ENCODE measurements at places on chromosomes 3 and 15.

- DNase-seq = no peak
Measured at GRCh38 chr15:77749236-77749997, 116.7 kb upstream of the LINGO1 start.

- no peak for DNase-seq
Measured at GRCh38 chr3:34312684-34313083, 514.3 kb downstream of the PDCD6IP start.

- DNase-seq = peak; percentile 50
Measured at GRCh38 chr3:130093741-130094391, 12.2 kb downstream of the ALG1L2 start.

- DNase-seq = no peak
Measured at GRCh38 chr15:38271895-38272294, 19.3 kb downstream of the SPRED1 start.

DNA sequence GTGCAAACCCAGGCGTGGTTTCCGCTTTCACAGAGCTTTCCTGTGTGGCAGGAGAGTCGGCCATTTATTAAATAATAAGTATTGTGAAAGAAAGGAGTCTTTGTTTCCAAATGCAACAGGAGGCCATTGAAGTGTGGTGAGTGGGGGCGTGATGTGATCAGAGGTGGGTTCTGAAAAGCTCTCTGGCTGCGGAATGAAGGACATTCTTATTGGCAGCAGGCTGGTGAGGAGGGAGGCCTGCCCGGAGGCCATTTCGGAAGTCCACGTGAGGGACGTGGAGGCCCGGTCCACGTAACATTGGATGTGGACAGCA, 11.1 kb downstream of the ARNT2 start:
- DNase-seq = no peak

- DNase-seq = peak; percentile 42
Measured at GRCh38 chr15:29570948-29571791, 251.1 kb downstream of the TJP1 start.

GRCh38 chr15:80966431-80967197, 23.0 kb downstream of the MESD start:
- DNase-seq = no peak

GRCh38 chr3:81434161-81434560, 327.3 kb downstream of the GBE1 start:
- no peak for DNase-seq

- DNase-seq = no peak
Measured at GRCh38 chr3:37723585-37723984, 138.1 kb upstream of the CTDSPL start.

GRCh38 chr3:106711650-106712049, 665.6 kb upstream of the CCDC54 start:
- no peak for DNase-seq

GRCh38 chr3:153209596-153209995, 47.6 kb downstream of the RAP2B start:
- no peak for DNase-seq

GRCh38 chr3:137349557-137350348, 392.0 kb downstream of the IL20RB start:
- DNase-seq = no peak

DNA sequence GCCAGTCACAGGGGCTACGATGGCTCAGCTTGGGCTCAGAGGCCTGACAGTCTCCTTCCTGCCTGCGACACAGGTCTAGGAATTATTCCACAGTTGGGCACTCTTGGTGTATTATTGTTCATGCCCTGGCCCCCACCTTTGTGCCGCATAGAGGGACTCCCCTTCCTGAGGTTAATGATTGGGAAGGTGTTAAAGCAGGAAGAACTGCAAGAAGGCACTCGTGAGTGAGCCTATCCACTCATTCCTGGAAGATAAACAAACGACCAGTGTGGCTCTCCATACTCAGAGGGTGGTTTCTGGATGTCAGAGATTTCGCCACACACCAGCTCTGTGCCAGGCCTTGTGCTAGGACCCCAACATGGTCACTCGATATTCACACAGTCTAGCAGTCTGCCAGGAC, 12.3 kb downstream of the LIPC start:
- DNase-seq = no peak

GRCh38 chr3:11236588-11237461, 35.4 kb upstream of the ATG7 start:
- DNase-seq = peak; percentile 76

DNA sequence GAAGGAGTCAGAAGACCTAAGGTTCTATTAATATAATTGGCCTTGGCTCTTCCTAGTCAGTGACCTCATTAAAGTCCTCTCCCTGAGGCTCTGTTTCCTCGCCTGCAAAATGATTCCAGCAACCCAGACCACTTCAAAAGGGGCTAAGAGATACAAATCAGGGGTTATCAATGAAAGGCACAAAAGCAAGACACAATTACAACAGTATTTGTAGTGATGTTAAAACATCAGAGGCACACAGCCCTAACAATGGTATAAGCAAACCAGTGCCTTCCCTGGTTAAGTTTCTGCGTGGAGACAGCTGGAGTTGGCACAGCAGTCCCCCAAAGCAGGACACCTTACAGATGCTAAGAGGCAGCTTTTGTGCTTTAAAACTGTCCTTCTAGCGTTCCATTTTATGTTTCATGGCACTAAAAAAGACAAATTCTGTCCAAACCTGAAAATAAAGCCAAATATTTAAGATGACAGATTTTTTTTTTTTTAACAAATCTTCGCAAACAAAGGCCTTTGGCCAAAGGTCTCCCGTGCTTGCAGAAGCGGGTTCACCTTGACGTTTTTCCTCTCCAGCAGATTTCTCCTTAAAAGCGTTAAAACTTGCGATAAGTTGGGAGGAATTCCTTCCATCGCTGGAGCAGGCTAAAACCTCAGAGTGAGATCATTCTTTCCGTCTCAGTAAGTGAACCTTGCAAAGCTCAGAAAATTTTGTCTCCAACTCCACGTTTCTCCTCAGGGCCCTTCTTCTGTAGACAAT, 999 bp downstream of the ZNF280D start:
- DNase-seq = peak; percentile 47

GRCh38 chr3:901953-902778, 190.7 kb upstream of the CNTN6 start:
- peak; percentile 9 for DNase-seq

- DNase-seq = no peak
Measured at GRCh38 chr3:172658344-172659245, 52.3 kb downstream of the NCEH1 start.
